Ascending aorta (tissue), 2 donors: ENCODE measurements at places on chromosomes 7 and 10.

GRCh38 chr10:85603151-85603940 lies 763.2 kb downstream of the GRID1 start:
- DNase-seq: no peak

GRCh38 chr7:82291931-82292330 lies 151.6 kb downstream of the CACNA2D1 start:
- no peak for DNase-seq

DNA sequence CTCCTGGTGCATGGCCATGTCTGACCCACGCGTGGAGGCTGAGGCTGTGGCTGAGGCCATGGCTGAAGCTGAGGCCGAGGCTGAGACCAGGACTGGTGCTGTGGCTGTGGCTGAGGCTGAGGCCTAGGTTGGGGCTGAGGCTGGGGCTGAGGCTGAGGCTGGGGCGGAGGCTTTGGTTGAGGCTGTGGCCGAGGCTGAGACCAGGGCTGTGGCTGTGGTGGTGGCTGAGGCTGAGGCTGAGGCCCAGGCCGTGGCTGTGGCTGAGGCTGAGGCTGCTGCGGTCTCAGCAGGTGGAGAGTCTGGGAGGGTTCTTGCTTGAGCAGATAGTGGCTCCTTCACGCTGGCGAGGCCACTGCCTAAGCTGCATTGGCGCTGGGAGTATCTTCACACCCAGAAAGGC lies 76.4 kb downstream of the WDR37 start:
- no peak for DNase-seq

DNA sequence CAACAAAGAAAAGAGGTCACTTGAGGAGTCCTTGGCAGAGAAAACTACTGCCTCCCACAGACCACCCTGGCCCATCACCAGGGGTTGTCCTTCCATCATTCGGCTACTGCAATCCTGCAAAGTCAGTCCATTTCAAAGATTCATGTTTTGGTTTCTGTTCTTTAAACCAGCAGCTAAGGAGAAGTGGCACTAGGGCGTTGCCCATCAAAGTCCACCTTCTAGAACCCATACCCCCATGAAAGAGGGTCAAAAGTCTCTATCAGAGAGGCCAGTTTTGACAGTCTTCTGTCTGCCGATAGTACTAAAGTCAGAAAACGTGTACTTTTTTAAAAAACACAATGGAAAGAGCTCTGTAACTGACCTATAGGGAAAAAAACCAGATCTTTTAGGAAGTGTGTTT lies 14.4 kb downstream of the CCDC6 start:
- DNase-seq: no peak

DNA sequence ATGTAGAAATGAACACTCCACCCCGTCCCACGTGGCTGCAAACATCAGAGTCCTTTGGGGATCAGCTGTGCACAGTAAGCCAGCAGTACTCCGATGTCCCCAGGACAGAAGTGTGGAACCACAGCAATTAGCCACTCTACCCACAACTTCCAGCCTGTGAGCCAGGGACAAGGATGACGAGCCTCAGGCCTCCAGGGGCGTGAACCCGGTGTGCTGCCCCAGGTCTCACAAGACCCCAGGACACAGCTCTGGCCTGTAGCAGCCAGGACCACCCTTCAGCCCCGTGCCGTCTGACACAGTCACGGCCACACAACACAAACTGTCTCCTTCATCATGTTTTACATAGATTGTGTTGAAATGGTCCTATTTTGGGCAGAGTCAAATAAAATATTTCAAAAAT lies 113.0 kb upstream of the DIP2C start:
- peak; percentile 50 for DNase-seq
